ENCODE measurements at places on chromosomes 6 and 20. TPM values are rescaled to one million over a fixed set of nuclear protein-coding genes. Genes with fewer than 3 reads are reported as not detected.

TINAG gene
- not detected for total RNA-seq

PLCB1 gene
- 10.7 TPM for total RNA-seq

IMPG1 gene
- 0.15 TPM for total RNA-seq

KAT14 gene
- total RNA-seq = 11.8 TPM

RHAG gene
- not detected for total RNA-seq

DNAAF9 gene
- total RNA-seq = 24.8 TPM

BEND3 gene
- total RNA-seq = 1.6 TPM

ALDH8A1 gene
- total RNA-seq = 4.1 TPM

RTEL1 gene
- total RNA-seq = 35.5 TPM

Measured in aorta (tissue), 5 donors.